ENCODE measurements at places on chromosomes 2 and 18.

GRCh38 chr18:35998967-35999366, 26.5 kb downstream of the RMP24 start:
- no peak for DNase-seq

DNA sequence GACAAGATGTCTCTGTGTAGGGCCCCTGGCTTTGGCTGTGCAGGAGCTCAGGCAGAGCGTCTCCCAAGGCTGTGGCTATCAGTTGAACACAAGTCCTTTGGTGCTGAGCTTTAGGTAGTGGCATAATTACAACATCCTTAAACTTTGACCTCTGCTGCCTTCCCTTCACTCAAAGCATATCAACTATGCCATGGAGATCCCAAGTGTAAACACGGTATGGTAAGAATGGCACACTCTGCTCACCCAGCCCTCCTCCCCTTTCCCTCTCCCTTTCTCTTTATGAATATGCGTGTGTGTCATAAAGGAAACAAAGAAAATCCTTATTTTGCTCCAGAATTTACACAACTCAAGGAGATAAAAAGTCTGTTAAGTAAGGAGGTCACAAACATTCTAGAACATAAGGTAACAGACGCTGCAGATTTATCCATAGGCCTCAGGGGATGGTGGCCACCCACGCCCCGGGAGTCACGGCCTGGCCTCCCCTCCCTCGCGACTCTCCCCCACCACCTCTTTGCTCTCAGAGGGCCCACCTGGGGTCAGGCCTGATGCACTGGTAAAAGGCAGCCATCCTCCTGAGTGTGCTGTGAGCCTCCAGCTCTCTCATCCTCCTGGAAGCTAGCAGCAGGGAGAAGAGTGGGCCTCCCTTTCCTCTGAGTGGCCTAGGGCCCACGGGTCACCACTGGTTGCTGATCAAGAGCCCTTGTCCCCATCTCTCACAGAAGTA, 67.3 kb downstream of the CRACDL start:
- no peak for DNase-seq

DNA sequence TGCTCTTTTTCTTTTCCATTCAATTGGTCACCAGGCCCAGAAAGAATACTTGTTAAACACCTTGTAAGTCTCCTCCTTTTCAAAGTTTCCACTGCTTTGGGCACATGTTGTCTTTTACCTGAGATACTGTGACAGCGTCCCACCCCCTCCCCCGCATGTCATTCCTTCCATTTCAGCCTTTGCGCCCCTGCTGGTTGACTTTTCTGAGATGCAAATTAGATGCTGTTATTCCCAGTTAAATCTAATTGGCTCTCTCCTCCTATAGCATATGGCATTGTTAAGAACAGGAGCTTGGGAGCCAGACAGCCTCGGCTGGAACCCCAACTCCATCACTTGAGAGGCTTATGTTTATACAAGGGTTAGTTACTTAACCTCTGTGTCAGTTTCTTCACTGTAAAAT, 80.3 kb upstream of the GAREM1 start:
- DNase-seq: peak; percentile 31

- DNase-seq: no peak
These were observed 390.2 kb downstream of the DSC3 start for GRCh38 chr18:30652387-30652786.

- DNase-seq: no peak
These were observed 27.6 kb downstream of the TMEM185B start for GRCh38 chr2:120195553-120195952.

- DNase-seq: peak; percentile 86
These were observed at the start of gene KCNK3 for GRCh38 chr2:26692279-26692896. TSS of gene KCNK3 (plus strand) at chr2:26692722. CDS start at chr2:26692876, 154 bp downstream.
